ENCODE measurements at places on chromosomes 2 and 18.
A peak's percentile ranks its signal among the peaks of the same experiment; 100 is the strongest.

DNA sequence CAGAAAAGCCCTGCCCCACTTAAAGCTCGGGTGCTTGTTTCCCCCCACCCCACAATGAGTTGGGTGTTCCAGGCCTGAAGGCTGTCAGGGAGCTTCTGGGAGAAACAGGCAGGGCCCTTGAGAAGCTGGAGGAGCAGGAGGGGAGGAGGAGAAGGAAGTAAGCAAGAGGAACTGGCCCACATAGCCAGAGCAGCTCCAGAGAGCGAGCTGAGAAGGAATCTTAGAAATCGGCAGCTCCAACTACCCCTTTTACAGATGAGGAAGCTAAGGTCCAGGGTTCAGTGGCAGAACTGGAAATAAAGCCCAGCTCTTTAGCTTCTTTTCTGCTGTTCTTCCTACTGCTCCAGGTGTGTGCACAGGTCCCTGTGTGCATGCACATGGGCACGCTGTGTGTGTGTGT, 12.7 kb upstream of the KCNK3 start:
- no peak for DNase-seq

DNA sequence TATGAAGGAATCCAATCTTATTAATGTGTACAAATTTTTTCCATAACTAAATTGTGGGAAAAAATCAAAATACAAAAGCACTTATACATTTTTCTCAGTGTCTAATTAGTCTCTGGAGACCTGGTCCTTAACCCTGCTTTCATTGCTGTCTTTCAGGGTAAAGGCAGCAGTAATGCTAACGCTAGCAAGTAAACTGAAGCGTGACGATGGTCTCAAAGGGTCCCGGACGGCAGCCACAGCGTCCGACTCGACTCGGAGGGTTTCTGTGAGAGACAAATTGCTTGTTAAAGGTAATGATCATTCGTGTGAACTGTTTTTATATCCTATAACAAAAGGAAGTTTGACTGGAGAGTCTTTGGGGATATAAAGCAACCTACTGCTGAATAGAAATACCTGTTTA, 6.1 kb downstream of the UBE2F start:
- no peak for DNase-seq

GRCh38 chr18:70469916-70470315, 181.1 kb downstream of the SOCS6 start:
- no peak for DNase-seq

DNA sequence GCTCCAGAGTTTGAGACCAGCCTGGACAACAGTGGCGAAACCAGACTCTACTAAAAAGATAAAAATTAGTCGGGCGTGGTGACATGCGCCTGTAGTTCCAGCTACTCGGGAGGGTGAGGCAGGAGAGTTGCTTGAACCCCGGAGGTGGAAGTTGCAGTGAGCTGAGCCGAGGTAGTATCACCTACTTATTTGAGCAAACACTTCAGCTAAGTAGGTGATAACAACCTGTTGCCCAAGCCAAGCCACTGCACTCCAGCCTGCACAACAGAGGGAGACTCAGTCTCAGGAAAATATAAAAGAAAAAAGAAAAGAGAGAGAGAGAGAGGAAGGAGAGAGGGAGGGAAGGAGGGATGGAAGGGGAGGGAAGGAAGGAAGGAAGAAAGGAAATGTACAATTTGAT, 21.3 kb downstream of the FER1L5 start:
- DNase-seq = no peak

DNA sequence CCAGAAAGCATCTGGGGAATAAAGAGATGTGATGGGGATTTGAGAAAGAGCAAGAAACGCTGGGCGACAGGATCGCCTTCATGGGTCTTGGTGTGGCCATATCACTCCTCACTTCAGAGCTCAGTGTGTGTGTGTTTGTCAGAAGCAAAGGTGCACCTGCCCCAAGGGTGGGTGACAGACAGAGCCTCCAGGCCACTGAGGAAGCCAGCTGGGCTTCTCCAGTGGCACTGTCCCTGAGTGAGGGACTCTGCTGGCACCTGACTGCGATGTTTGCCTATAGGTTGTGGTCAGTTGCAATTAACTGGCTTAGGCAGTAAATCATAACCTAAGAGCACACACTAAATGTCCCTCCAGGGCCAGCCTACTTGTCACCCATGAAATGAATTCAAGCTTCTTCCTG, 23.5 kb upstream of the GNAL start:
- DNase-seq = no peak

GRCh38 chr18:22844190-22844589, 88.9 kb upstream of the RBBP8 start:
- DNase-seq = no peak

DNA sequence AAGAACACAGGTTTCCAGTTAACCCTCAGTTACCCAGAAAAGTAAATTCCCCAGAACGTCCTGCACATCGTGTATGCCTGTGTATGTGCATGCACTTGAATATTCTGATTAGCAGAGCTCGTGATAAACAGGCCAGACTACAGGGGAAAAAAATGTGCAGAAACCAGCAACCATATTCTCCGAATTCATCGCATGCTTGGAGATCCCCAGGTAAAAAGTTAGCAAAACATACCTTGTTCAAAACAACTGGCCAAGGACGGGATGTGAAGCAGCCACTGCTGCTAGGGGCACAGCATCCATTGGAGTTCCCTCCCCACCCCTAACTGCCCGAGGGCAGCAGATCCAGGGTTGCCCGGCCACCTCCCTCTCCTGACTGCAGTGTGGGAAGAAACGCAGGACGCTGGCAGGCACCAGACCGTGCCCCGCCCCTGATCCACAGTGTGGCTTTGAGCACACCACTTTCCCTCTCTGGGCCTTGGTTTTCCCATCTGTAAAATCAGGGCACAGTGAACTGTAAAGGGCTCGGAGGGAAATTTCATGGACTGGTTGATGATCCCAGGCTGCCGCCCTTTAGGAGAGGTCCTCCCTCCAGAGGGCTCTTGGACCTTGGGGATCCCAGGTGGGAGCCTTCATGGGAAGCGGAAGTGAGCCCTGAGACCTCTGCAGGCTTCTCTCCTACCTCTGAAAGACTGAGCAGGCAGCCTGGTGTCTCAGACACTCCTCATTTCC, 11.9 kb upstream of the ARID5A start:
- DNase-seq = no peak

GRCh38 chr2:231965102-231965501, 3.6 kb downstream of the DIS3L2 start:
- no peak for DNase-seq

GRCh38 chr2:181268174-181268867, 188.9 kb upstream of the ITGA4 start:
- DNase-seq = no peak

DNA sequence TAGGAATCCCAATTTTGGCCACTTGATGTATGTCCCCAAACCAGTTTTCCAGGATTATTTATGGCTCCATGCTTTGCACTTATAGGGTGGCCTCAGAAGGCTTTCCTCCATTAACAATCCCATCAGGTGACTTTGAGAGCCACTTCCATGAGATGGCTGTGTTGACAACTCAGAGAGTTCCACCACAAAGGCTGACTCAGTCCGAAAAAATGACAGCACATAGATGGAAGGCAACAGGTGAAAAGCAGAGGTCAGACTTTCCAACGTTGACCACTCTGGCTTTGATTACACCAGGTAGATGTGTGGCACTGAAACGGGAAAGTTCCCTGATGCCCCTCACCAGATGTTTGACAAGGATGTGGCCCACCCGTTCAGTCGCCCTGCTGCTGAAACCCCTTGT, 431.4 kb upstream of the TNP1 start:
- no peak for DNase-seq

- DNase-seq = no peak
Observed at GRCh38 chr18:34222307-34223163, 2.2 kb downstream of the NOL4 start.

DNA sequence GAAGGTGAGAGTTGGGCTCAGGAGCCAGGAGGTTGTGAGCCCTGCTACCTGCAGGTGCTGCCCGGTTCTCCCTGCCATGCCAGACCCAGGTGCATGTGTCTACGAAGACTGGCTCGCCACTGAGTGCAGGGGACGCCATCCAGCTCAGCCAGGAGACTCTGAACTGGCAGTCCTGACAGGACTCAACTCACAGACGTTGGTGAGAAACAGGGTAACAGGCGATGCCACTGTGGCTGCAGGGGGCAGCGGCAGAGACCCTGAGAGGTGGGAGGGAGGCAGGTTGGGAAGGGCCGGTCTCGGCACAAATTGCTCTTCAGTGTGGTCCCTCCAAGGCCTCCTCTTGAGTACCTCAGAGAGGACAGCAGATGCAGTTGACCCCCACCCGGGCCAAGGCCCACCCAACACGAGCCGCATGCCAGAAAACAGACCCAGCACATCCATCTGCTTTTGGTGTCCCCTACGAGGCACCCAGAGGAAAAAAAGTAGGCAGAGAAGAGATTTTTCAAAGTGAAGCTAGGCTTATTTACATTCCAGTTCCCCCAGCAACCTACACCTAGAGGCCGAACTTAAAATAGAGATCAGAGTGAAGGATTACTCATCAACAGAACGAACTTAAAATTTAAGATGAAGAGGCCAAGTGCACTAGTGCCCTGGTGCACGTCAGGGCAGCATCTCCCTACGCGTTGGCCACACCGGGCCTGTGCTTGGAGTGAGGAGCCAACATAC, 184.8 kb downstream of the SEPTIN10 start:
- DNase-seq = no peak

DNA sequence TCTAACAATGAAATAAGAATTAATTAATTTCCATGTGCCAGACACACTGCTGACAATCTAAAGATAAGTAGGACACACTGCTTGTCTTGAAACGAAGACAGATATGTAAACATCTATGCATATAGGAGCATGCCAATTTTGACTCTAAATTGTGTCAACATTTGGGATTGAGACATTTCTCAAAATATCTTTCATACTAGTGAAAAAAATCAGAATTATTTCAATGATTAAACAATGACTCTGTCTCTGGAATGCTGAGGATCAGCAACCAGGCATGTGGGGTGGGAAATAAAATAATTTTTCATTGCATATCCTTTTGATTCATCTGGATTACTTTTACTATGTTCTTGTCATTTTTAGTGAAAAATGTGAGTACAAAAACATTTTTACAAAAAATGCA, 262.6 kb upstream of the SYT4 start:
- DNase-seq = no peak

GRCh38 chr2:160033732-160034392, 28.6 kb downstream of the PLA2R1 start:
- DNase-seq = peak; percentile 44

DNA sequence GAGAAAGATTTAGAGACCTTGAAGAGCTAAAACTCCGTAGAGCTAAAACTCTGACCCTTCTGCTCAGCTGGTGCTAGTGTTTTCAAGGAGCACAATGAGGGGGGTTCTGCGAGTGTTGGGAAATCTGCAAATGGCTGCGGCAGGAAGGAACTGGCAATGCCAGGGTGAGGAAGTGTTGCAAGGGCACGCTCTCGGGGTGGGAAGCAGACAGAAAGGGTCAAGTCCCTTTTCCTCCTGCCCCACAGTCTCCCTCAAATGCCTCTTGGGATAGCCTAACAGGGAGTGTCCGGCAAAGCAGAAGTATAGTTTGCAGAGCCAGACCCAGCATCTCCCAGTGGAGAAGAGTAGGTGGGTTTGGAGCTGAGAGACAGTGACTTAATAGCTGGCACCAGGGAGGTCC, 60.5 kb downstream of the NCAPH start:
- no peak for DNase-seq

DNA sequence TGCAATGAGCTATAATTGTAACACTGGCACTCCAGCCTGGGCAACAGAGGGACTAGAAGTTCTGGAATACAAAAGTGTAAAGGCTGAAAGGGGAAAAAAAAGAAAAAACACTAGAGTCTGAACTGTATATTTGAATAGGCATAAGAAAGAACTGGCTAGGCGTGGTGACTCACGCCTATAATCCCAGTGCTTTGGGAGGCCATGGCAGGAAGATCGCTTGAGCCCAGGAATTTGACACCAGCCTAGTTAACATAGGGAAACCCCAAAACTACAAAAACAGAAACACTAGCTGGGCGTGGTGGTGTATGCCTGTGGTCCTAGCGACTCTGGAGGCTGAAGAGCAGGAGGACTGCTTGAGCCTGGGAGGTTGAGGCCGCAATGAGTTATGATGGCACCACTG, 70.6 kb downstream of the SAP130 start:
- DNase-seq = no peak

DNA sequence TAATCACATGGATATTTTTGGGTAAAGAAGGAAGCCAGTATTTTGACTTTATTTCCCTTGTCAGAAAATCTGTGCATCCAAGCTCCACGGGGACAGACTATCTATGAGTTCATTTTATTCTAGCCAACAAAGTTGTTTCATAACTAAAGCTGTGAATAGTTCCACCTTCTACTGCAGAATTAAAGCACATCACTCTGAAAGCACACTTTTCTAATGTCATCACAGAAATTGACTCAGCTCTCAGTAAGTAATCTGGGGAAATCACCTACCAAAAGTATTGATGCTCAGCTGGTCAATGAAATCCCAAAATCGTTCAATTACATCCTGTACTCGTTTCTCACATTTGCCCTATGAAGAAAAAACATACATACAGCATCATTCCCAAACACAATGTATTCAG, 19.1 kb downstream of the IAH1 start:
- no peak for DNase-seq

DNA sequence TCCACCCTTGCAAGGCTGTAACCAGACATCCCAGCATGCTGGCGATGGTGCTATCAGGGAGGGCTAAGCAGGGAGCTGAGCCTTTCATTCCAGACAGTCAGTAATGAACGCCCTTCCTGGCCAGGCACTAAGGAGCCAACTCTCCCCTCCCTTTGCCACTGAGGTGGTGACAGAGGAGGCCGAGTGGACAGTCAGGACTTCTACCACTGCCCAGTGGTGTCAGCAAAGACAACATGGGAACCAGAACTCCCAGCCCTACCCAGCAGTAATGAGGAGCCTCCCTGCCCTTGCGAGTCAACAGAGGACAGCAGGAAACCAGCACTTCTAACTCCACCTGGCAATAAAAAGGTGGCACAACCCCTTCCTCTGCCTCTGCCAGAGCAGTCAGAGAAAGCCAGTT, 68.6 kb downstream of the ZAP70 start:
- no peak for DNase-seq

DNA sequence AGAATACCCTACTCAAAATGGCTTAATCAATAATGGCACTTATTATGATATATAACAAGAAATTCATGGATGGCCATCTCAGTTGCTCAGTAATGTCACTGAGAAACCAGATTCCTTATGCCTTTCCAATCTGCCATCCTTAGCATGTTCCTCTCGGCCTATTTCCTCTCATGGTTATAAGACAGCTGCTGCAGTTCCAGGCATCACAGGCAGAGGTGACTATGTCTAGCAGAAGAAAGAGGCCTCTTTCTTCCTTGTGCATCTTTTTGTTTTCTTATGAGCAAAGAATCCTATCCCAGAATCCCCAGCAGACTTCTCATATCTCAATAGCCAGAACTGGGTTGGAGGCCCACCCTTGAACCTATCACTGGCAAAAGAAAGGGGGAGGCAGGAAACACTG, 310.6 kb upstream of the SPRED2 start:
- DNase-seq = no peak

- DNase-seq = no peak
Observed at GRCh38 chr18:24249716-24250115, 110.9 kb downstream of the CABYR start.

DNA sequence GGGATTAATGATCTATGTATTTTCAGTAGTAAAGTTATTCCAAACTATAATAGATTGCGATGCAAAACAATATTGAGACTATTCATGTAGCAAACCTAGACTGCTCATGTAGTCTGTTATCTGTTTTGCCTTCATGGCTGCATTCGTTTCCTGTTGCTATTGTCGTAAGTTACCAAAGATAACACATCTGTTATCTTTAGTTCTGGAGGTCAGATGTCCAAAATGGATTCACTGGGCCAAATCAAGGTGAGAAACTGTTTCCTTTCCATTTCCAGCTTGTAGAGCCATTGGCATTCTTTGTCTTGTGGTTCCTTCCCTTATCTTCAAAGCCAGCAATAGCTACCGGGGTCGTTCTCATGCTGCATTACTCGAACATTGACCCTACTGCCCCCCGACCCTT, 20.9 kb downstream of the ITGAV start:
- DNase-seq = no peak

All from fibroblast of skin of left biceps (primary cell).